ENCODE measurements at places on chromosomes 13 and 19. TPM values are rescaled to one million over a fixed set of nuclear protein-coding genes. Genes with fewer than 3 reads are reported as not detected.

DNA sequence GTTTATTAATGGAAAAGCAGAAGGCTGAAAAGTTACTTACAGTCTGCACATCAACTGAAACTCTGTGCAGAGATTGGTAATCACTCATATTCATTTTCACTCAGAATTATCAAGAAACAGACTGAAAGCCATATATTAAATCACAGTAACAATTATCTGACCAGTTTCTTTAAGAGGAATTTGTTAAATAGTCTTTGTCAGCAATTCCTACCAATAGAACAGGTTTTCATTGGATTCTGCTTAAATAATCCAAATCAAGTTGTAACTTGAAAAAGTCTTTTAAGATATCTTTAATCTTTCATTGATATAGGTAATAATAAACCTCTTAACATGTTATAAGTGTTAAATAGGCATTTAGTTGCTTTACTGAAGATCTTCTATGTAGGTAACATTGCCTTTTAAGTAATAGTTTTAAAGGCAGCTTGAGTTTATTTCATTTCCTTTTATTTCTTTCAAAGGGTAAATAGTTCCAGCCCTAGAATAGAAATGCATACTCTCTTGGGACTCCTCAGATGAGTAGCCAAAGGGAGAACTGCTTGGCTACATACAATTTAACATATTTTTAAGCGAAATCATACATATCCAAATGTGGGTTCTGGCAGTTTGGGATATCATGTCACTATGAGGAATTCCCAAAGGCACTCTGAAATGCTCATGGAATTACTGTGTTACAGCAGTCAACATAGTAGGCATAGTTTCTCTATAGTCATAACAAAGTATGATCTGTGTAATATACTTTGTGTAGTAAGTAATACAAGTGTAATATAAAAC lies 326.0 kb upstream of the SPRY2 start:
- DNase-seq = no peak

DNA sequence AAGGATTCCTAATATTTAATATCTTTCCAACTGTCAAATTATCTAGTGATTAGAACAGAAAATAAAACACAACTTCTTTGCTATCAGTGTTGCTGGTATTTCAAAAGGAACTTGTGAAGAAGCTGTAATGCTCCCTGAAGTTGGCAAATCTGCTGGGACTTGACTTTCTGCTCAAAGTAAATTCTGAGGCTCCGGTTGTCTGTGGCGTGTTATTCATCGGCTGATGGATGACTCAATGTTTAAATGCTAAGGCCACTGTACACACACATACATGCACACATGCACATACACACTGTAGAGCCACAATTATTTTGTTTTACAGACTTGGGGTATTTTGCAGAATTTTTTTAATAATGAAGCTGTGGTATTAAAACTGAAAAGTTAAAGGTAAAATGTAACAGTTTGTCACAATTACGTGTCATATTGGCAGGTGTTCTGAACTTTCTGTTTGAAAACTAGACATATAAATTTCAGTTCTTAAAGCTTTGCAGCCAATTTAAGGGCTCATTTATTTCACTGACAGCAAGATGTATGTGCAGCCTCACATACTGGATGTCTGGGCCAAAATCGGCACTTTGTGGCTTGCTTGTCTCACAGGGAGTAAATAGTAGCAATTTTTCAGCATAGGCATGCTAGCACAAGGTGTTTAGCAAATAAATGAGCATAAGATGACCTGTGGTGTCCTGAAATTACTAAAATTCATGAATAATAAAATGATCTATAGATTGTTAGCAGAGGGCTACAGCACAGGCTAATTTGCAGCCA lies 1691.7 kb upstream of the PCDH20 start:
- no peak for DNase-seq

- no peak for DNase-seq
Measured at GRCh38 chr13:35549481-35549880, 73.0 kb upstream of the MAB21L1 start.

DNA sequence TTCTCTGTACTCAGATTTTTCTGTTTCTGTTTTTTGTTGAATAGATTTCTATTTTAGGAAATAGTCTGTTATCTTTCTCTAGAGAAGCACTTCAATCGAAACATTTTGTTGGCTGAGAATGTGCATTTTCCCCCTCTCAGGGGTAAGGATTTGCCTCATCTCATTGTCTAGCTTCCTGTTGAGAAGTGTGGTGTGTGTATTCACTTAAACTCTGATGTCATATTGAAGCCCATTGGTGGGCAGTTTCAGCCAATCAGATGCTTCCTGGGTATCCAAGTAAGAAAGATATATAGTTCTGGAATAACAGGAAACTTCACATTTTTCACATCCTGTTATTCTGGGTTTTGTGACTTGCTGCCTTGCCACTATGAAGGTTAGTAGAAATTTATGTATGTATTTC lies 87.6 kb downstream of the ARHGEF7 start:
- DNase-seq = peak; percentile 31

ZNF550 gene
- 13.7 TPM for total RNA-seq

ELSPBP1 gene
- total RNA-seq = not detected

FBXO17 gene
- not detected for total RNA-seq

DNA sequence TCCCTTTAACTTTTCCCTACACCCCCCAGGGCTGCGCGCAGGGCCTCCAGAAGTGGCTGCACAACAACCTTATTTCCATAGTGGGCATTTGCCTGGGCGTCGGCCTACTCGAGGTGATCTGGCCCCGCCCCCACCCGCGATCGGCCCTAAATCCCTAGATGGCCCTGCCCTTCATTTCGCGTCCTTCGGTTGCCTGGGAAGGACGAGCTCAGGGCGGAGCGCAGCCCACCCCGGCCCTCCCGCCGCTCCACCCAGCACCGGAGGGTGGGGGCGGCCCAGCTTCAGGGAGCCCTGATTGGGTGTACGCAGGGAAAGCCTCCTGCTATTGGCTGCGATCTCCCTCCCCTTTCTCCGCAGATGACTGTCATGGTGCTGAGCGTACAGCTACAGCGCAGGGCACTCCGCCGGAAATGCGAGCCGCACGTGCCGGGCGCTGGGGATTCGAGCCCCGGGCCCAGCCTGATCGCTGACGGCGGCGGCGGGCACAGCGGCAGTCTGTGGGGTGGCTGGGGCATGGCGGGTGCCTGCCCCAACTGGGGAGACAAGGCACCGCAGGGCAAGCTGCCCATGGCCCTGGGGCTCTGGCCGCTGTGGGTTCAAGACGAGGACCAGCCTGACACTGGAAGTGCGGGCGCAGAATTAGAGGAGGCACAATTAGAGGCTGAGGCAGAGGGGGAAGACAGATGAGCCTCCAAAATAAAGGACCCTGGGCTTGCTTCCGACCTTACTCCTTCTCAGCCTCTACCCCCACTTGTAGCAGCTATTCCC lies 4.3 kb downstream of the CD37 start:
- no peak for DNase-seq

DNA sequence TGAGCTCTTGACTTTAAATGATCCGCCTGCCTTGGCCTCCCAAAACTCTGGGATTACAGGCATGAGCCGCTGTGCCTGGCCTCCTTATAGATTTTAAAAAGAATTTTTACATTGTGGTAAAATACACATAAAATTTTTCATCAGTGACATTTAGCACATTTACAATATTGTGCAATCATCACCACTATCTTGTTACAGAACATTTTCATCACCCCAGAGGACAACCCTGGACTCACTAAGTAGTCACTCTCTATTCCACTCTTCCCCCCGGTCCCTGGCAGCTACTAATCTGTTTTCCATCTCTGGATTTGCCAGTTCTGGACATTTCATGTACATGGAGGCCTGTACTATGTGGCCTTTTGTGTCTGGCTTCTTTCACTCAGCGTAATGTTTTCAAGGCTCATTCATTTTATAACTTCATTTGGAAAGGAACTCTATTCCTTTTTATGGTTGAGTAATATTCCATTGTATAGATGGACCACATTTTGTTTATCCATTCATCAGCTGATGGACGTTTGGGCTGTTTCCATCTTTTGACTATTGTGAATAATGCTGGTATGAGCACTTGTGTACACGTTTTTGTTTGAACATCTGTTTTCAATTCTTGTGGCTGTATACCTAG lies 19.9 kb downstream of the MEGF8 start:
- no peak for DNase-seq

LYPD3 gene
- 0.68 TPM for total RNA-seq

DNA sequence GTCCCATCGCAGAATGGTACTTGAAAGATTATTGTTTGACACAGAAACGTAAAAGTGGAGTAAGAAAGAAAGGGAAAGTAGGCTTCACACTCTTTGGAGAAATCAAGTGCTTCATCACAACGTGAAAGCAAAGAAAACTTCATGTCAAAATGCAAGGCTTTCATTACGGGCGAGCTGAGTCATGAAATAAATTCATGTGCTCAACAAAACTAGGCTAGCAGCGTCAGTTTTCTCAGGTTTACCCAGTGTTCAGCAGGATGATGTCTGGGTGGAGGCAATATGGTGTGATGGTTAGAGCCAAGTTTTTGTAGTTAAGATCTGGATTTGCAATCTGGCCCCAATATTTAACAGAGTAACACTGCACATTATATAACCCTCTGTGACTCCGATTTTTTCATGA lies 128.0 kb downstream of the TRPC4 start:
- no peak for DNase-seq

ZNF223 gene
- not detected for total RNA-seq

KL gene
- 0.13 TPM for total RNA-seq

SLAIN1 gene
- 29.5 TPM for total RNA-seq

CDX2 gene
- not detected for total RNA-seq

DNA sequence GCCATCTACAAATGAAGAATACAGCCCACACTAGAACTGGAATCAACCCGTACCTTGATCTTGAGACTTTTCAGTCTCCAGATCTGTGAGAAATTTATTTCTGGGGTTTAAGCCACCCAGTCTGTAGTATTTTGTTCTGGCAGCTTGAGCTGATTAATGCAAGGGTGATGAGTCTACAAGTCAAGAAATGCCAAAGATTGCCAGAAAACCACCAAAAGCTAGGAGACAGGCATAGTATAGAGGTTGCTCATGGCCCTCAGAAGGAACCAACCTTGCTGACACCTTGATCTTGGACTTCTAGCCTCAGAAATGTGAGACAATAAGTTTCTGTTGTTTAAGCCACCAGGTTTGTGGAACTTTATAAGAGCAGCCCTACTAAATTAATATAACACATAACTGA lies 428.2 kb upstream of the KLF12 start:
- no peak for DNase-seq

- DNase-seq = no peak
Measured at GRCh38 chr13:51322826-51323225, 16.7 kb upstream of the SERPINE3 start.

- DNase-seq = no peak
Measured at GRCh38 chr13:113064000-113064533, 41.5 kb upstream of the F7 start.

DNA sequence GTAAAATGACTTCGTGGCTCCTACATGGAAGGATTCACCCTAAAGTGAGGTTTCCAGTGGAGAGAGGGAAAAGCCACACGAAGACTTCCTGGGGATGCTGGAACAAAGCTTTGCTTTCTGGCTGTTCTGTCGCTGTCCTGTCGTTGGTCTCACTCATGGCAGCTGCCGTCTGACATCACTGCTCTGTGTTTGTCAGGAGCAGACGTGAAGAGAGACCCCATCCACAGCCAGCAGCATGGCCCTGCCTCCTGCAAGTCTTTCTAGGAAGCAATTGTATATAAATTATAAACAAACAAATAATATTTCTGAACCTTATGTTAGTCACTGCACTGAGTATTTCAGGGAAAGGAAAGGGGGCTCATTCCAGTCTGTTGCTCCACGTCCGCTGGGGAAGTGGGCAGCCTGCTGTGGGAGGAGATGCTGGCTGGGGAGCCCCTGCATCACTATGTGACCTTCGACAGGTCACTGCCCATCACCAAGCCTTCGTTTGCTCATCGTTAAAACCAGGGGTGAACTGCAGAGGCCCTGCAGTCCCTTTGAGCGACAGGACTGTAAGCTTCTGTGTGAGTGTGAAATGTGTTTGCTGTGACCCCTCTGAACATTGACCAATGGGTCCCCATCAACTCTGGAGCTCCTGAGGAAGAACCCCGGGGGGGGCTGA lies 151.0 kb downstream of the DCT start:
- no peak for DNase-seq

- no peak for DNase-seq
Measured at GRCh38 chr13:99012539-99012938, 34.7 kb upstream of the DOCK9 start.

GRCh38 chr13:78993792-78994191 lies 334.8 kb upstream of the OBI1 start:
- DNase-seq = no peak

Measured in activated CD8-positive, alpha-beta T cell treated with anti-CD3 and anti-CD28 coated beads, Interleukin-2, amount 10 ng/mL, durations not matched to agents 7 days and 5 days (primary cell).